ENCODE measurements at places on chromosomes 7 and 10. TPM values are rescaled to one million over a fixed set of nuclear protein-coding genes. Genes with fewer than 3 reads are reported as not detected.

DNA sequence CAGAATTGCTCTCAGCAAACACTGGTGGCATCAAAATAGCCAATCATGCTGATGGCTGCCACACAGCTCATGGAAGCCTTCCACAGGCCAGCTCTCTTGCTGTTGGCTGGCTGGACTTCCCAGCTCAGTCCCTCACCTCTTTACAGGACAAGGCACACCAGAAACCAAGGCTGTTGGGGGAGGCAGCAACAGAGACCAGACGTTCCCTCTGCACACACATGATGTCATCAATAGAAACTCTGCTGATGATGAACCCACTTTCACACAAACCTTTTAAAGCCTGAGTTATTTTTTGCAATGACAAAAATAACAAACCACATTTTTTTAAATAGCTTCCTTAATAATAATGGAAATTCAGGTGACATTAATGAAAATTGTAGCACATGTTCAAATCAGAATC, 300.9 kb upstream of the C7orf33 start:
- no peak for DNase-seq

GRCh38 chr10:26714415-26715136, 17.1 kb downstream of the PDSS1 start:
- DNase-seq: no peak

DNA sequence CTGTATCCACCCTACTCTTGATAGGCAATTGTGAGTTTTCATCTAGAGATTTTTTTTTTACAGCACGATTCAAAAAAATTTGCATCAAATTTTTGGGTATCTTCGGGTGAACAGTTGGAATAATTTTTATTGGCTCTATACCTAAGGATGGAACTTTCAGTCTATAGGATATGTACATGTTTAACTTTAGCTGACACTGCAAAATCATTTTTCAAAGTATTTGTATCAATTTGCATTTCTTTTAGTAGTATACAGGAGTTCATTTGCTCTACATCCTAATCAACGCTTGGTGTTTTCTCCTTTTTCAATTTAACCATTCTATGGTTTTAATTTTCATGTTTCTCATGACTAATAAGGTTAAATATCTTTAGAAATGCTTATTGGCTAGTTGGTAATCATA, 11.7 kb downstream of the MGAM2 start:
- no peak for DNase-seq

GRCh38 chr7:69213878-69214277, 384.4 kb upstream of the AUTS2 start:
- DNase-seq: no peak

Gene EGFR
- 11.2 TPM for total RNA-seq

DNA sequence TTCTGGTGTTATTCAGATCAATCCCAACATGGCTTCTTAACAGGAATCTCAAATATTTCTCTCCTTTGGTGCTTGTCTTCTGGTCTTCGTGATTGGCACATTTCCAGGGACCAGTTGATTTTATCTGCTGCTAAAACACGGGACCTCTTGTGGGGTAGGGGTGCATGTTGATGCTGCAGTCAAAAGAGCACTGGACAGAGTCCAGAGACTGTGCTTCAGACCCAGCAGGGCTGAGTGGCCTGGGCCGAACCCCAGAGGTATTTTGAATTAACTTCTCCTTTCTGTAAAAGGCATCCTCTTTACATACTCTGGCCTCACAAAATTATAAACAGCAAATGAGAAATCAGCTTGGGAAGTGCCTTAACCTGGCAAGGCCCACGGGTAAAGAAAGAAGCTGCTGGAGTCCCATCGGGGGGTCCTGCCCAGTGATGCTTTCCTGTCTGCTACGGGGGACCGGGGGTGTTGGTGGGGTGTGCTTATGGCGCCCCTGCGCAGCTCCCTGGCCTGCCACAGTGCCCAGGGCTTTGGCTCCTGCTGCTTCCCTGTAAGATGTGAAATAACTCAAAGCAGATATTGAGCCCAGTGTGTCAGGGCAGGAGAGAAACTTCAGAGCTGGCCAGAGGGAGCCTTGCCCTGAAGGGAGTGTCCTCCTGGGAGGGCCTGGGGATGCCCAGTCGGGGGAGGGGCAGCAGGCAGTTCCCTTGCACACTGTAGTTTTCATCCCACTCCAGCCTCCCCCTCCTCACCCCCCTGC, 230.5 kb downstream of the TCF7L2 start:
- no peak for DNase-seq

DNA sequence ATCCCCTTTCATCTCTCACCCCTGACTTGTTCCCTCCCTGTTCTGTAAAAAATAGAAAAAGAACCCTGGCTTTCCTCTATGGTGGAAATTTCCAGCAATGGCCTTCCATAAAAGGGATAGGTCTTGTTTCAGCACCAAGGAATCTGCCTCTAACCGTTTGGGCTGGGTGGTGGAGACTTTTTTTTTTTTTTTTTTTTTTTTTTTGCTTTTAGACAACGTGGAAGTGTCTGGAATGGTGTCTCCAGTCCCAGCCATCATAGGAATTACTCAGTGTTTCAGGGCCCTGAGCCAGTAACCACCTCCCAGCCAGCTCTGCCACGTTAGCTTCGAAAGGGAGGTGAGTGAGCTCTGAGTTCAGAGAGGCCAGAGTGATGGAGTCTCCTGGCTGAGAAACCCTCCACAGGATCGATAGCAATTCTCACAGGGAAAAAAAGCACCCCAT, 97.3 kb upstream of the COL1A2 start:
- DNase-seq: peak; percentile 68
